ENCODE measurements at places on chromosomes 7 and 10.

DNA sequence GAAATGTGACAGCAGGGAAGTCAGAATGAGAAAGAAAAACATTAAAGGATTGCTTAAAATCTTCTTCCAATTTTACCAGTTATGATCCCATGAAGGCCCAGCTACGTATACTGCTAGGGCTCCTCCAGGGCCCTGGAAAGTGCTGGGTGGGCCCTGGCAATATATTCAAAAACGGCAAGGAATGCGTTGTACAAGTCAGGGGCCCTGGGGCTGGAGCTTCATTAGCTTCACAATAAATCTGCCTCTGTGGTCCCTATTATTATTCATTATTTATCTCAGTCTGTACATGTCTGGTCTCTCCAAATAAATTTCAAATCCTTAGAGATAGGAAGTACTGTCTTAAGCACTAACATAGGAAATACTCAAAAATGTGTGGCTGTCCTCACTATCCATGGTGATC lies 7.6 kb downstream of the JAZF1 start:
- no peak for DNase-seq

GRCh38 chr10:35027567-35027966 lies 62.6 kb downstream of the CUL2 start:
- no peak for DNase-seq

DNA sequence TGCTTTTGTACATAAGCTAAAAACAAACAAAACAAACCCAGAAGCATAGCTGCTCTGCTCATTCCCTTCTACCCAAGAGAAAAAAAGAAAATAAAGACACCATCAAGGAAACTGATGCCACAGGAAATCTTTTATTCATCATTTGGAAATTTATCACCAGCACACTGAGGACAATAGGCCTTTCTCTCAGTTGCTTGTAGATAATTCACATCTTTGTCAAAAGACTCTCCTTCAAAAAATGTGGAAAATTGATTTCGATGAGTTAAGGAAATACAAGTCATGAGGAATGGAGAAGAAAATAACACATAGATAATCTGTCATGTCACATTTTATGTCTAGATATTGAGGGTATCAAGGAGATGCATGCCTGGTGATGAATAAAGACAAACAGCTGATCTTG lies 53.5 kb downstream of the ZNF37A start:
- no peak for DNase-seq

- DNase-seq = no peak
Measured at GRCh38 chr7:138833596-138833995, 35.6 kb upstream of the ATP6V0A4 start.

DNA sequence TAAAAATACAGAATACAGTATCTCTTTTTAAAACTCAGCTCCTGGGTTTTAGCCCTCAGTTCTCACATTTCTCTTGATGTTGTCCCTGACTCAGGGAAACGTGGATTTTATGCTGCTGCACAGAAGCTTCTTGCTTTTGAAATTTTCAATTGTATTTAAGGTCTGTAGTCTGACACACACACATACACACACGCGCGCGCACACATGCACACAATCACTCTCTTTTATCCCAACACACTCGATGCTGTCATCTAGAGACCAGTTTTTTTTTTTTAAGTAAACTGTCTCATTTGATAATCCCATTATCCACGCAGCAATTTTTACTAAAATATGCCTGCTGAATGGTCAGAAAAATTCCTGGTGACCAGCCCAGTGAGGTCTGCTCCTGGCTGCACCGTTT lies 108.6 kb downstream of the KMT2E start:
- DNase-seq = no peak

GRCh38 chr10:12724807-12725579 lies 276.5 kb downstream of the CCDC3 start:
- DNase-seq = no peak

GRCh38 chr7:45937862-45938261 lies 16.8 kb upstream of the IGFBP3 start:
- DNase-seq = no peak

- no peak for DNase-seq
Measured at GRCh38 chr10:25758041-25758457, 176.0 kb upstream of the MYO3A start.

GRCh38 chr7:39910108-39910869 lies 39.8 kb upstream of the CDK13 start:
- DNase-seq = no peak

- no peak for DNase-seq
Measured at GRCh38 chr7:68980011-68980410, 618.3 kb upstream of the AUTS2 start.

DNA sequence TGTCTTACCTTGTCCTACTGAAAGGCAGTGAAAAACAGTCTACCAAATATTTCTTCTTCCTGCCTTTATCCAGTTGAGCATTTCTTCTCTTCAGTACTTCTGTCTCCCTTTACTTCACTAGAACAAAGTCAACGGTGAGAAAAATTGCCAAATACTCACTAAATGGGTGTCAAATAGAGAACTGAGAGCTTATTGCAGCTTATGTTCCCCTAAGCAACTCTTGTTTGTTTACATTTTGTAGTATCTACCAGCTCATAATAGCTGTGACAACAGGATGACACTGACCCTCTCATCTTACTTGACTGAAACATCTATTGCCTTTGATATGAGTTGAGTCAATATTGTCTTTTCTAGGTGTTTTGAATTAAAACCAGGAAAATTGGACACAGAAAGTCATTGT lies 327.9 kb upstream of the SORCS1 start:
- no peak for DNase-seq

GRCh38 chr10:15780353-15781135 lies 60.8 kb upstream of the ITGA8 start:
- no peak for DNase-seq

DNA sequence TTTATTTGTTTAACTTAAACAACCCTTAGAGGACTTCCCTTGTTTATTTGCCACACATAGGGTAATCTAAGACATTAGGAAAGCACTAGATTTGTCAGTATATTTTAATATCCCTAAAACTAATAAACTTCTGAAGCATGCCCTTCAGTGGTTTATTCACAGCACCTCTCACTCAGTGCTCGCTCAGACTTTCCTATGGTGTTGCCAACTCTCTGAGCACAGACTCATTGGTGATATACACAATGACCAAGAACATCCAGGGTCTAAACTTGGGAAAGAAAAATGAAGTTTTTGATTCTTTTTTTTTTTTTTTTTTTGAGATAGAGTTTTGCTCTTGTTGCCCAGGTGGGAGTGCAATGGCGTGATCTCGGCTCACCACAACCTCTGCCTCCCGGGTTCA lies 82.2 kb downstream of the RAB11FIP2 start:
- no peak for DNase-seq

- no peak for DNase-seq
Measured at GRCh38 chr10:103120546-103120945, 72.5 kb downstream of the NT5C2 start.

DNA sequence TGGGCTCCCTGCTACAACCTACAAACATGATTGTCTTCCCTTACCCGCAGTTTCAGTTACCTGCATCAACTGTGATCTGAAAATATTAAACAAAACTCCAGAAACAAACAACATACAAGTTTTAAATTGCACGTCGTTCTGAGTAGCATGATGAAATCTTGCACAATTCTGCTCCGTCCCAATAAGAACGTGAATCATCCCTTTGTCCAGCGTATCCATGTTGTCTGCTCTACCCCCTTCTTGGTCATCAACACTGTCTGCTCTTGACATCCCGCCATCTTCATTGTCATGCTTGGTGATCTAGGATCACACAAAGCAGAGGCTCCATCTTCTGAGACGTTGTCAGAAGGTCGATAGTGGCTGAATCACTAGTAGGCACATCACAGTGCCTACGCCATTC lies 53.9 kb downstream of the ACADSB start:
- DNase-seq = no peak

- no peak for DNase-seq
Measured at GRCh38 chr7:91020636-91021385, 243.4 kb upstream of the FZD1 start.

GRCh38 chr7:101586906-101587677 lies 42.0 kb downstream of the MYL10 start:
- no peak for DNase-seq

- DNase-seq = no peak
Measured at GRCh38 chr10:74293686-74294371, 142.8 kb downstream of the ADK start.

DNA sequence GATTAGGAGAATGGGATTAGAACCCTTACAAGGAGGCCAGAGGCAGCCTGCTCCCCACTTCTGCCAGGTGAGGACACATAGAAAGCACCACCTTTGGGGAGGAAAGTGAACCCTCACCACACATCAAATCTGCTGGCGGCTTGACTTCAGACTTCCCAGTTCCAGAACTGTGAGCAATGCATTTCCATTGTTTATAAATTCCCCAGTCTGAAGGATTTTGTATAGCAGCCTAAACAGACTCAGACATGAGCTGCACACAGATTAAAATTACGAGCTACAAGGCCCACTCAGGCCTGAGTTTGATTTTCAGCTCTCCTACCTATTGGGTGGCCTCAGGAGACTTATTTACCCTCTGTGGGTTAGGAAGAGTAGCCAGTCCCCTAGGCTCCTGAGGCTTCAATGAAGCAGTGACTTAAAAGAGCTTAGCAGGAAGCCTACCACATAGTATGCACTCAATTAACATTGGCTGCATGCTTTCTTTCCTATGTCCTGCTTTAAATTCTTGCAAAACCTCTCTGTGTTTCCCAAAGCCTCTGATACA lies 350.7 kb upstream of the ZMIZ1 start:
- no peak for DNase-seq

GRCh38 chr10:37703114-37703513 lies 154.3 kb downstream of the ZNF248 start:
- no peak for DNase-seq

DNA sequence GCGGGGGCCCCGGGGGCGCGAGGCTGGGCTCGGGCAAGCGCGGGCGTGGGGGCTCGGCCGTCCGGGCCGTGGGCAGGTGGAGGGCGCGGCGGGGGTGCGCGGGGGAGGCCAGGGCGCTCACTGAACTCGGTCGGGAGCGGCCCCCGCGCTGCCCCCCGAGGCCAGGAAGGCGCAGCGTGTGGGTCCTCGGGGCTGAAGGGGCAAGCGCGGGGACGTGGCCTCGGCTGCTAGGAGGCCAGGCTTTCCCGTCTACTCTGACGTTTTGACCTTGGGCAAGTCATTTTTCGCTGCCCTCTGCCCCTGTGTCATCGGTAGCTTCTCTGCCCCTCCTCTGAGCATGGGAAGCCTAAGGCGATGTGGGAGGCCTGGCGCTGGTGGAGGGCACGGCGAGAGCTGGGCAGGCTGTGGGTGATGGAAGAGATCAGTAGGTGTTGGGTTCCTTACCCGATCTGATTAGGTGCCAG lies 441 bp downstream of the FBH1 start:
- DNase-seq = peak; percentile 32

- no peak for DNase-seq
Measured at GRCh38 chr7:142809671-142810070, 38.9 kb downstream of the PRSS2 start.

DNA sequence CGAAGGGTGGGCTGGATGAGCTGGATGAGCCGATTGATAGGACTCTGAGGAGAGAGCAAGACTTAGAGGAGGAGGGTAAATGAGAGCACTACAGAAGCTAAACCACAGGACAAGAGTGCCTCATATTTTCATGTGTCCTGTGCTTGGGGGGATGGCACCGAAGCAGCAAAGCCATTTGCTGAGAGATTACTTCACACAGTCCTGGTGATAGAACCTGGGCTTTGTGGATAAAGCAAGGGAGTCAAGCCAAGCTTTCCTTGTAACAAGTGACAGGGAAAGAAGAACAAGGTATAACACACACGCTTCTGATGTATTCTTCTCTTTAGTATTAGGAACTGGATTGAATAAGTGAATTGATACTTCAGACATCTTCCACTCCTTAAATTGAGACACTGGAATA lies 253.7 kb downstream of the ANKRD7 start:
- DNase-seq = no peak

GRCh38 chr7:128155100-128155740 lies 85.9 kb upstream of the LEP start:
- DNase-seq = no peak

GRCh38 chr7:55072251-55072650 lies 53.4 kb downstream of the EGFR start:
- DNase-seq = no peak

GRCh38 chr10:11294831-11295450 lies 277.3 kb downstream of the CELF2 start:
- no peak for DNase-seq

- no peak for DNase-seq
Measured at GRCh38 chr10:31033147-31033546, 1.5 kb upstream of the ZNF438 start.

GRCh38 chr7:73827567-73828106 lies 3.2 kb upstream of the CLDN4 start:
- no peak for DNase-seq

GRCh38 chr10:30813872-30814481 lies 184.4 kb upstream of the LYZL2 start:
- no peak for DNase-seq

- no peak for DNase-seq
Measured at GRCh38 chr10:75034714-75035258, 76.7 kb upstream of the SAMD8 start.

DNA sequence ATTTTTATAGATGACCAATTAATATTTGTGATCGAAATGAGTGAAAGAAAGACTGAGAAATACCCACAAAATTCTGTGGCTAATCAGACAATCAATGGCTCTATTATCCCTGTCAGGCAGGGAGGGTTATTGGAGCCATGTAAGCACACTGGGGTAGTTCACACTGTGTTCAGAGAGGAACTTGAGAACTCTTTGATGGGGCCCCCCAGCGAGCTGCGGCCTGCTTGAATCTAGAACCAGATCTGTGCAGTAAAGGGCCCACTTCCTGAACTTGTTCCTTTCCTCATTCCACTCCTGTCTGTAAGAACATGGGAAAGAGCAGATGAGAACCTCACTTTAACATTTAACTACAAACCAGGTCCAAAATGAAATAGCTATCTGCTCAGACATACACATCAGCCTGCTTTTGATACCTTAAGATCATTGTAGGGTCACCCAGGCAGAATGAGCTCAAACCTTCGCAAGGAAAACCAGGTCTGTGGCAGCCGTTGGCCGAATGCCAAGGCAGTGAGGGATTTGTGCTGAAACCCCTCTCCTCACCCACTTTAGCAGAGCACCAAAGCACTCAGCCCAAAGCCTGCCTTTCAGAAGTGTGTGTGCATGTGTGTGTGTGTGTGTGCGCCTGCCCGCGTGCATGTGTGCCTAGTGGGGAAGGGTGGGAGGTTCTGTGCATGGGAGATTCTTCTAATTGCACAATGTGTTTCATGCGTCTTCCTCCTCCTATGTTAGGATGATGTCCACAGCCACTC lies 365.6 kb upstream of the MGMT start:
- DNase-seq = no peak

DNA sequence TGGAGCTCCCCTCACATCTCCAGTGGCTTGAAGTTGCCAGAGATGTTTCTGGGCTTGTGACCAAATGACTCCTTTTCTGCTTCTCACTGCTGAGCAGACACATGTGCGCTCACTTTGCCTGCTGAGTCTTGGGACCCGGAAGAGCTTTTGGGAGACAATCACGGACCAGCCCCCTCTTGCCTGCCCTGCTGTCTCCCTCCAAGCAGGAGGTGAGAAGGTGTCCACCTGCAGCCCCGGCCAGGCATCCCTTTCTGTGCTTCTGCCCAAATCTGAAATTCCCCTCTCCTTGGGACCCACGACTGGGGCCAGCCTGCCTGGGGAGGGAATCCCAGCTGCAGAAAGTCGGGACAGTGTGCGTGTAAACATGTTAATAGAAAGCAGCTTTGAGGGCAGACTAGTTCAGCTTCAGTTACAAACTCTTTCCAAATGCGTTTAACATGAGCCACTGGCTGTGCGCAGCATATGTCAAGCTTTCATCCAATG lies 31.7 kb downstream of the HTRA1 start:
- no peak for DNase-seq

GRCh38 chr10:124288486-124288885 lies 130.2 kb downstream of the OAT start:
- no peak for DNase-seq

GRCh38 chr10:124480860-124481259 lies 19.2 kb downstream of the LHPP start:
- DNase-seq = no peak
